CD4-positive, alpha-beta T cell treated with Interleukin-17A for 4 hours (primary cell): ENCODE measurements at places on chromosomes 11 and 22.

GRCh38 chr11:72996959-72997358 lies 145.2 kb downstream of the FCHSD2 start:
- no peak for DNase-seq

DNA sequence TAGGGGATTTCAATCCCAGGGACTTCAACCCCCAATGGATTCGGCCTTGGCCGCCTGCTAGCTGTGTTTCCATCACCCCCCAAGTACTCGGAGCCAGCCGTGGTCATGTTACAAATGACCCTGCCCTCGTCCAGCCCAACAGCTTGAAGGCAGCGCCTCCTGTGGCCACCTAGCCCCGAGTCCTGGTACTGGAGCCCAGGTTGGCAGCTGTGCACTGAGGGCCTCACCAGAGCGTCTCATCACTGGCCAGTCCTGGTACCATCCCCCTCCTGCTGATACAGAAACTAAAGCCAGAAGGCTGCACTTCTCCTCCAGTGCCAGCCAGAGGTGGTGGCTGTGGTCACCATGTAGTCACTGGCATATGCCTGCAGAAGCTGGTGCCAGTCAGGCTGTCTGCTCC lies 44.9 kb upstream of the FADD start:
- DNase-seq: no peak

DNA sequence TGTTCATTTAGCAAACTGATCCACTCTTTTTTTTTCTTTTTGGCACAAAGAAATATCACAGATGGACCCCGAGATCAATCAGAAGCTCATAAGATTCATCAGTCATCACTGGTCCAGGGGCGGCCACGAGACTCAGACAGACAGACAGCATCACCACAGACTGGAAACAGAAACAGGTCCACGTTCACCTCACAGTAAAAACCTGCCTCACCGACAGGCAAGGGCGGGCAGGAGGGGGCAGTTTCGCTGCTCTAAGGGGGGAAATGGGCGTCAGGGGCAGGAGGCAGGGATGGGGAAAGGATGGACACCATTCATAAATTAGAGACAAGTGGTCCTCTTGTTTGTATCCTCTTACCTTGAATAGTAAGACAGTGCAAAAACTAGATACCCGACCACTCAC lies 16.5 kb downstream of the CHST1 start:
- no peak for DNase-seq

DNA sequence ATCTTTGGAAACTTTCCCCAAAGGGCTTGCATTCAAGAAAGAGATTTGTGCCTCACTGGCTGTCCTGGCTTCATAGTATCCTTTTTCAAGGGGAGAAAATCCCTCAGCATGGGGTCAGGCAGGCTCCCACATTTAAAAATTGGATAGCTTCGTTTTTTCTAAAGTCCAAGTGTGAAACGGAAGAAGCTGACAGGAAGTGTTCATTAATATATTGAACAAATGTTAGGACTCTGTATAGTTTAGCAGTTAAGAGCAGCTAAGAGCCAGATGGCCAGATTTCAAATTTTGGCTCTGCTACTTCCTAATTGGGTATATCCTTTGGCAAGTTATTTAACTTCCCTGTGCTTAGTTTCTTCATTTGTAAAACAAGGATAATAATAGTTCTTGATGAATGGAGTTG lies 354.9 kb upstream of the FAT3 start:
- no peak for DNase-seq

- DNase-seq: no peak
These were observed 8.9 kb downstream of the MTMR2 start for GRCh38 chr11:95915051-95915450.

DNA sequence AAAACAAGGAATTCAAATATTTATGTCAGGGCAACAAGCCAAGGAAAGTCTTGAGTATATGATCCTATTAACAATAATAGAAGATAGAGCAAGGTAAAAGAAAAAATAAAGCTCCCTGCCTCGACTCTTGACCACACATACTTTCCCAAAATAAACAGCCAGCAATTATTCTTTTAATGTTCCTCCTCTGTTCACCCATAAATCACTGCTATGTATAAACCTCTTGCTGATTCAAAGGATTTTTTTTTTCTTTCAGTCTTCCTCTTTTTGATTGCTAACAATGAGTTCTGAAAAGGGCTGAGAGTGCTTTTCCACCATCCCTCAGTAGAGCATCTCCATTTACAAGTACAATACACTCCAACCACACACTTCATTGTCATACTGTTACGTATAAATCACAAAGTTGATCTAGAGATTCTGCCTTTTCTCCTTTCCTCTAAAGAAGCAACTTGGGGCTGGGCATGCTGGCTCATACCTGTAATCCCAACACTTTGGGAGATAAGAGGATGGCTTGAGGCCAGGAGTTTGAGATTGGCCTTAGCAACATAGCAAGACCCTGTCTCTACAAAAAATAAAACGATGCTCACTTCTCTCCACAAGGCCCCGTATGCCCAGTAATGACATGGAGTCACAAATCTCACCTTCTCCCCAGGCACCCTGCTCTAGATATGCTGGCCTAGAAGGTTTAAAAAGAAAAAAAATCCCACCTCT lies 24.0 kb downstream of the RAB30 start:
- DNase-seq: no peak

GRCh38 chr11:106030609-106031008 lies 8.6 kb upstream of the MSANTD4 start:
- no peak for DNase-seq

DNA sequence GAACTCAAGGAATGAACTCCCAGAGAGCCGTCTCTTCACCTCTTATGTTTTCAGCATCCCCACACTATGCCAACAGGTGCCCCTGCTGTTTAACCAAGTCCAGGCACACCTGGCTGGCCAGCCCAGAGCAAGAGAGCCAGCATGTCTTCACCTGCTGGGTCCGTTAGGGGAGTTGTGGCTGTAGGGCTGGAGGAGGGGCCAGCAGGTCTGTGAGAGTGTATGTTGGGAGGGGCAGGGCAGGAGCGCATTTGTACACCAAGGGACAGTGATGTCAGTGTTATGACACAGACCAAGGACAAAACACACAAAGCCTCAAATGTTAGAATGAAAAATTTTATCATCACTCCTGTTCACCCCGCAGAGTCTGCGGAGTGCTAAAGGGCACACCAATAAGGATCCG lies 5.8 kb downstream of the PATZ1 start:
- DNase-seq: no peak

GRCh38 chr11:77064648-77065217 lies 2.0 kb upstream of the CAPN5 start:
- DNase-seq: no peak

DNA sequence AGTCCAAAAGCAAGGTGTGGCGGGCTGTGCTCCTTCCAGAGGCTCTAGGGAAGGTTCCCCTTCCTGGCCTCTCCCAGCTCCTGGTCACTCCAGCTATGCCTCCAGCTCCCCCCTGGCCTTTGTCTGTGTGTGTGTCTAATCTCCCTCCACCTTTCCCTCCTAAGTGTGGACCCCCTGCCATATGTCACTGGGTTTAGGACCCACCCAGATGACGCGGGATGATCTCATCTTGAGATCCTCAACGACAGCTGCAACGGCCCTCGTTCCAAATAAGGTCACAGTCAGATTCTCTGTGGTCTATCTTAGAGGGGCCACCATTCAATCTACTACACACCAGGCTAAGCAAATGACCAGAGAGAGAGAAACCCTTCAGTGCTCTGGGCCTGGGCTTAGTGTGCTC lies 107.9 kb downstream of the ARHGAP8 start:
- no peak for DNase-seq

- DNase-seq: peak; percentile 12
These were observed at the start of gene FXYD6 for GRCh38 chr11:117876341-117877119. FXYD6 (minus strand) TSS chr11:117876658; CDS start chr11:117842776, 33,882 bp downstream.

DNA sequence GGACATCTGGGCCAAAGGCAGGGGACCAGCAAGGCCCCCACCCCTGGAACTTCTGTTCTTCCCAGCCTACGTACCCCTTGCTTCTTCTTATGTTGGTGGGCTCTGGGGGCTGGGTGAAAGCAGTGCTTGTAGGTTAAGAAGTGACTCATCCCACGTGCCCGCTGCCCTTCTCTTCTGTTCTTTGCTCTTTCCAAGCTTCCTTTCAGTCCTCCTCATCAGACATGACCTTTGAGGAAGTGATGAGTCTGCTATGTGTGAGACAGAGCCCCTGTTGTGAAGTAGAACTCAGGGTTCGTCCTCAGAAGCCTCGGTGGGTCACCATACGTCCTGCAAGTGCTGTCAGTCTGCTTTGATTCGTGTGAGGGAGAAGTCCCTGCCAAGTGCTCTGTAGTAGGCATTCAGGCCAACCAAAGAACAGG lies 12.7 kb downstream of the MED15 start:
- peak; percentile 54 for DNase-seq

DNA sequence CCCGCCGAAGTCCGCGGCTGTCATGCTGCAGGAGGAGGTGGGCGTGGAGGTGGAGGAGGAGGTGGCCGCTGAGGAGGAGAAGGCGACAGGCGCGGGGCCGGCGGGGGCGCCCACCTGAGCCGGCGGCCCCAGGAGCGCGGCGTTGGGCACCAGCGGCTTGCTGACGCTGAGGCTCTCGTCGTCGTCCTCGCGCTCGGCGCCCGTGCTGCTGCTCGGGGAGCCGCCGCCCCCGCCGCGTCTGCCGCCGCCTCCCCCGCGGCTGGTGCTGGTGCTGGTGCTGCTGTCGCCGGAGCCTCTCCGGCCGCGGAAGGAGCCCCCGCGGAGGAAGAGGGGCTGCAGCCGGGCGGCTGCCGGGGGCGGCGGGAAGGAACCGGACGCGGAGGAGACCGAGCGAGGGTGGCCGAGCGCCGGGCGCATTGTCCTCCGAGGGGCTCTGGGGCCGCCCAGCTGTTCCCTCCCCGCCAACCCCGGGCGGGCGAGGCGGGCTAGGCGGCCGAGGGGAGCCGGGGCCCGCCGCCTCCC lies 388 bp downstream of the TMEM121B start:
- peak; percentile 36 for DNase-seq

GRCh38 chr11:56103210-56103737 lies at the start of gene OR8H2:
OR8H2 (plus strand) TSS chr11:56103687; CDS start chr11:56105043, 1,356 bp downstream.
- no peak for DNase-seq

DNA sequence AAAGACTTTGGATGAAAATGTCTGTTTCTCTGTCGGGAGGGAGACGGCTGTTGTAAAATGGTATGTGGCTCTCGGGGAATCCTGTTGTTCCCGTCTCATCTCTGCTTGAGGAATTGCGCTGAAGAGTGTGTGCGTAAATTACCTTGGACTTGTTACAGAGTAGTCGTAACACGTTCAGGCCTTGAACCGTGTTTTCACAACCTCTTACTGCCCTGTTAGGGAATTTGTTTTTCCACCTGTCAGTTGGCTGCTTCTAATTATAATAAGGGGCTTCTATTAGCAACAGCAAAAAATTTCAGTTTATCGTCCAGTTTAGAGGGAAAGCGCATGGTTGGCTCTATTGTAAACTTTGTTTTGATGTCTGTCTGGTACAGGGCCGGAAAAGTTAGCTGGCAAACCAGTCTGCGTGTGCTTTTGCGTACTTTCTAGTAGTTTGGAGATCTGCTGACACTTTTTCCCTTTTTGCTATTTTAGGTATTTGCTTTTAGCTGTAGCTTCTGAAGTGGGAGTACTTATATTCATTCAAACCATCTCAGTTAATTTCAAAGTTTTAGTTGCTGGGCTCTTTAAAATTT lies 1.5 kb downstream of the HIPK3 start:
- DNase-seq: peak; percentile 30

- DNase-seq: peak; percentile 60
These were observed 7.5 kb downstream of the FREY1 start for GRCh38 chr11:45899448-45900174.

GRCh38 chr11:76668362-76669155 lies 2.0 kb downstream of the LRRC32 start:
- no peak for DNase-seq

DNA sequence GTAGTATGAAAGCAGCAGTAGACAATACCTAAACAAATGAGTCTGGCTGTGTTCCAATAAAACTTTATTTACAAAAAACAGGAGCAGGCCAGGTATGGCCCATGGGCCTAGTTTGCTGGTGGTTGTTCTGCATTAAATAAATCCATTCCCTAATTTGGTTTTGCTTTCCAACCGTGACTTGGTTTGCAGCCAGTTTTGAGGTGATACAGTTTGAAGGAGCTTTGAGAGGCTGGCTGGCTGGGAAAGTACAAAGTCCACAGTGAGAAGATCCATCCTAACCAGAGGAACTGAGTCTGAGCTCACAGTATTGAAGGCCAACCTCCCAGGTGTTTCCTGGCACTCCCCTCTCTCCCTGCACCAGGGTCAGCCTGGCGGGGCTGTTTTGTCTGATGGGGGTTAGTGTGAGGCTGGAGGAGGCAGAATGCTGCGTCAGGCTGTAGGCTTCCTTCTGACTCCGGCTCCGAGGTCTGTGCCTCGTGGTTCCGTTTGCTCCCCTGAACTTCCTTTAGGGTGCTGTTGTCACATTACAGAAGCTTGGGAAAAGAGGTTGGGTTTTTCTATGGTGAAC lies 129.5 kb downstream of the MICAL2 start:
- DNase-seq: no peak

DNA sequence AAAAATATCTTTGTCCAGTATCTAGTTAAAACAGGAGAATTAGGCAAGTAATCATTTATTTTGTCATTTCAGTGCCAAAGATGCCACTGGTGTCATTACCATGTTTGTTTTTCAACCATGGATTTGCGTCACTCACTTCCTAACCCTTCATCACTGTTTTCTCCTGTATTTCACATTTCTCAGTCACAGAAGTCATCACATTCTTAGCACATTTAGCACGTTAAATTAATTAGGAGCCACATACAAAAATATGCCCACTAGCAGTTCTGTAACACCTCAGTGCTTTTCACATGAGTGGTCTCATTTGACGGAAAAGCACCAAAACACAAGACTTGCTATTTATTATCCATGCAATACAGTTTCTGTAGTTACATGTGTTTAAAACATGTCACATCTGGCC lies 546.0 kb downstream of the METTL15 start:
- no peak for DNase-seq

GRCh38 chr11:78138291-78138690 lies 1.1 kb downstream of the ALG8 start:
- DNase-seq: no peak

- no peak for DNase-seq
These were observed 15.2 kb upstream of the OR52K2 start for GRCh38 chr11:4433856-4434255.

DNA sequence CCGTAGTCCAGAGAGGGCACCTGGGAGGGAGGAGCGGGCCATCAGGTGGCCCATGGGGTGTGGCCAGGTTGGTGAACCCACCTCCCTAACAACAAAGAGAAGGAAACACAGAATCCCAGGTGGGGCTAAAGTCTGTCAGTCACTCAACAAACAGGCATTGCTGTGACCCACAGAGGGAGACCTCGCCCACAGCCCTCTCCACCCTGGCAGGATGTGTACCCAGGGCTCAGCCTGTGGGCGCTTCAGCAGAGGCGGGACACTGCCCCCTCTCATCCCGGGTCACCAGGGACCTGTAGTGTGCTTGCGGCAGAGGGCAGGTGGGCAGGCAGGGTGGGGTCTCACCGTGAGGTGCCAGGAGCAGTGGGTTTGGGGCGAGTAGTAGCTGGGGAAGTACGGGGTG lies 25.1 kb downstream of the TMPRSS6 start:
- no peak for DNase-seq

GRCh38 chr11:69444381-69445130 lies 36.9 kb upstream of the LINC01488 start:
- DNase-seq: no peak

- no peak for DNase-seq
These were observed 27.2 kb downstream of the OR52B2 start for GRCh38 chr11:6142936-6143335.
